ENCODE measurements at places on chromosomes 16 and 17.

GRCh38 chr16:88804552-88805339 lies 1.2 kb downstream of the CDT1 start:
- no peak for DNase-seq

DNA sequence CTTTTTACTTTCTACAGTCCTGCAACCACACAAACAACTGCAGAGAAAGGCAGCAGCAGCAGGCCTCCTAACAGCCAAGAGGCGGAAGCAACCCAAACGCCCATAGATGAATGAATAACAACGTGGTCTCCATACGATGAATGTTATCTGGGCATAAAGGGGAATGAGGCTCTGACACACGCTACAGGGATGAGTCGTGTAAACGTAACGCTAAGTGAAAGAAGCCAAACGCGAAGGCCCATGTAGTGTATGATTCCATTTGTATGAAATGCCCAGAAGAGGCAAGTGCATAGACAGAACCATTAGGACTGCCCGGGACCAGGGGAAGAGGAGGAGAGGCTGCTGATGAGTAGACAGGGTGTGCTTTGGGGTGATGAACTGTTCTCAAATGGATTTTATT lies 94.8 kb upstream of the DNAH17 start:
- no peak for DNase-seq

DNA sequence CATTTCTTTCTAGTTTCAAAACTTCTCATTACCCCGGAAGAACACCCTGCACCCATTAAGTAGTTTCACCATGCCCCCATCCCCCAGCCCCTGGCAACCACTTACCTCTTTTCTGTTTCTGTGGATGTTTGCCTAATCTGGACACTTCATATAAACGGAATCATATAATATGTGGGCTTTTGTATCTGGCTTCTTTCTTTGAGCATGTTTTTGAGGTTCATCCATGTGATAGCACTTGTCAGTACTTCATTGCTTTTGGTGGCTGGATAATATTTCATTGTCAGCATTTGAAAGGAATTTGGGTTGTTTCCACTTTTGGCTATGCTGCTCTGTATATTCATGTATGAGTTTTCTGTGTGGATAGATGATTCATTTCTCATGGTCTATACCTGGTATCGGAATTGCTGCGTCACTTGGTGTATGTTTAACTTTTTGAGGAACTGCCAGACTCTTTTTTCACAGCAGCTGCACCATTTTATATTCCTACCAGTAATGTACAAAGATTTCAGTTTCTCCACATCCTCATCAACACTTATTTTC lies 30.0 kb upstream of the SLC5A10 start:
- no peak for DNase-seq

DNA sequence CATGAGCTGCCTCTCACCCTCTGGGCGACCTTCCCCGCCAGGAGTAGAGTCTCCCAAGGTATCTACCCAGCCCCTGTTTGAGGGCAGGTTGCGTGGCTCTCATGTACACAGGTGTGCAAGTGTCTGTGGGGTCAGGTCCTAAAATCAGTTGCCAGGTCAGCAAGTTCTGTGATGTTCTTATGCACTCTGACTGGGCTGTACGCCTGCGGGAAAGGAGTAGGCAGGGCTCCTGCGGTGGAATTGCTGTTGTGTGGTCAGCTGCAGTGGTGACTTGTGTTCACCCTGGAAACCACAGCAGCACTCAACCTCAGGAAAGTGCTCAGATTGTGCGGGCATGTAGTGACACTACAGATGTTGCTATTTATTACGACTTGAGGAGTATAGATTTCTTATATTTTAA lies 19.4 kb downstream of the NARF start:
- DNase-seq, result no peak

GRCh38 chr17:81277421-81277820 lies 17.7 kb downstream of the SLC38A10 start:
- DNase-seq, result no peak

DNA sequence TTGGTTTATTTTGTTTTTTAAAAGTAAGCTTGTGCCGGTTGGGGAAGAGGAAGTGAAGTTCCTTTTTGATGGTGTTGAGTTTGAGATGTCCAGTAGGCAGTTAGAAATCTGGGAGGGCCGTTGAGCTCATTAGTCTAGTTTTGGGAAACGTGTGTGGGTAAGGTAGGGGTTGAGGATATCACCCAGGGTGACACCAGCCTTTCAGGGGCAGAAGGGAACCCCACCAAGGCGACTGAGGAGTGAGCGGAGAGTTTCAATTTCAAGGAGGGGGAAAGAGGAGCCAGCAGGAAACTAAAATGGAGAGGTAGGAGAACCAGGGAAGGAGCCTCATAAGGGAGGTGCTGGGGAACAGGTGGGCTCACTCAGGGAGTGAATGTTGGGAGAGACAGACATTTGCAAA lies 22.7 kb downstream of the HAPSTR1 start:
- no peak for DNase-seq

DNA sequence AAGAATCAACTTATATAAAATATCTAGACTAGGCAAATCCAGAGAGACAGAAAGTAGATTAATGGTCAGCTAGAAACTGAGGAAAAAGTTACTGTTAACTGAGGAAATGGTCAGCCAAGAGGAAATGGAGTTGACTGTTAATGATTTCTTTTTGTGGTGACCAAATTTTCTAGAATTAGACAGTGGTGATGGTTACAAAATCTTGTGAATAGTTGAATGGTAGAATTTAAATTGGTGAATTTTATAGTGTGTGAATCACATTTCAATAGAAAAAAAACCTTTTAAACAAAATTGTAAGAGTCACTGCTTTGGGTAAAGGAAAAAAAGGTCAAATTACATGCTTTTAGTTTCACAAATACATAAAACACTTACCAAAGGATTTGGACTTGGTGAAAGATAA lies 30.0 kb downstream of the APPBP2 start:
- DNase-seq, result no peak

DNA sequence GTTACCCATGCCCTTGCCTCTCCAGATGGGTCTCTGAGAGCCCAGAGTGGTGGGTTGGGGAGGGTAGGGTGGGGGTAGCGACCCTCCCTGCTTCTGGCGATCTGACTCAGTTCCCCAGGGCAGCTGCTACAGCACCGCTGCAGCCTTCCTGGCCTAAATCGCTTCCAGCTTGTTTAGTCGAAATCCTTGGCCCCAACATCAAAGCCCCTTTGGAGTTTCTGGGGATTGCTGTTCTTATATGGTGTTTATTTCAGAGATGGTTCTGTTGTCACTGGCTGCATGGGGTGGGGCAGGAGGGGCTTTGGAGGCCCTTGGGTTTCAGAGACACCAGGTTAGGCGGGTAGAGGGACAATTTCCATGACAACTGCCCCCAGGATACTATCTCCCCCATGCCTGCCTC lies 35.9 kb downstream of the FZD2 start:
- DNase-seq, result no peak

- no peak for DNase-seq
Measured at GRCh38 chr17:75927286-75927922, 13.4 kb downstream of the FBF1 start.

GRCh38 chr17:8563024-8563776 lies 67.3 kb downstream of the MYH10 start:
- DNase-seq, result no peak

GRCh38 chr17:34420254-34420766 lies 57.3 kb upstream of the CCL1 start:
- peak; percentile 52 for DNase-seq

DNA sequence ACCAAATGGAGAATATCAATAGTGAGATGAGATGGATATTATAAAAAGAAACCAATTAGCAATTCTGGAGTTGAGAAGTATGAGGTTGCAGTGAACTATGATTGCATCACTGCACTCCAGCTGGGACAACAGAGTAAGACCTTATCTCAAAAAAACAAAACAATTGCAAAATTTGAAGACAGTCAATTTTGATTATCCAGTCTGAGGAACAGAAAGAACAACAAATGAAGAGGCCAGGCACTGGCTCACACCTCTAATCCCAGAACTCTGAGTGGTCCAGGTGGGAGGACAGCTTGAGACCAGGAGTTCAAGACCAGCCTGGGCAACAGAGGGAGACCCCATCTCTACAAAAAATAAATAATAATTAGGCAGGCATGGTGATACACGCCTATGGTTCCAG lies 35.0 kb downstream of the USP32 start:
- no peak for DNase-seq

DNA sequence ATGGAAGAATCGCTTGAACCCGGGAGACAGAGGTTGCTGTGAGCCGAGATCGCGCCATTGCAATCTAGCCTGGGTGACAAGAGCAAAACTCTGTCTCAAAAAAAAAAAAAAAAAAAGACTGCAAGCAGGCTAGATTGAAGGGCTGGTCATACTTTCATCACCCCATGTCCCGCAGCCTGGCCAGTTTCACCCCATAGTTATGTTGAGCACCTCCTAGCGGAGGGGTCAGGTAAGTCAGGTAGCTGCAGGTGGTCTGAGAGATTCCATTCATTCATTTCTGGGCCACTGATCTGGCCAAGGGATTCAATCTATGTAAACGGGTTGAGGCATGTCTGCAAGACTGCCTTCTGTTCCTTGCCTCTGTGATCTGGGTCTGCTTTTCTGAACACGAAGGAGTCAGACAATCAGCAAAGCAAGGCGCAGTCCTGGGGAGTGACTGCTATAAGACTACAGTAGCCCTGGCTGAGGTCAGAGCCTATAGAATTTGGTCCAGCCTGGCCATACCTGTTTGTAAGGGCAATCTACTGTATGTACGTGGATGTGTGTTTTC lies 23.6 kb upstream of the BPTF start:
- no peak for DNase-seq

GRCh38 chr16:51156807-51157200 lies 5.7 kb upstream of the SALL1 start:
- no peak for DNase-seq

GRCh38 chr16:27721531-27722181 lies 171.7 kb downstream of the KATNIP start:
- no peak for DNase-seq

GRCh38 chr17:50062293-50063243 lies 6.7 kb downstream of the ITGA3 start:
- no peak for DNase-seq

DNA sequence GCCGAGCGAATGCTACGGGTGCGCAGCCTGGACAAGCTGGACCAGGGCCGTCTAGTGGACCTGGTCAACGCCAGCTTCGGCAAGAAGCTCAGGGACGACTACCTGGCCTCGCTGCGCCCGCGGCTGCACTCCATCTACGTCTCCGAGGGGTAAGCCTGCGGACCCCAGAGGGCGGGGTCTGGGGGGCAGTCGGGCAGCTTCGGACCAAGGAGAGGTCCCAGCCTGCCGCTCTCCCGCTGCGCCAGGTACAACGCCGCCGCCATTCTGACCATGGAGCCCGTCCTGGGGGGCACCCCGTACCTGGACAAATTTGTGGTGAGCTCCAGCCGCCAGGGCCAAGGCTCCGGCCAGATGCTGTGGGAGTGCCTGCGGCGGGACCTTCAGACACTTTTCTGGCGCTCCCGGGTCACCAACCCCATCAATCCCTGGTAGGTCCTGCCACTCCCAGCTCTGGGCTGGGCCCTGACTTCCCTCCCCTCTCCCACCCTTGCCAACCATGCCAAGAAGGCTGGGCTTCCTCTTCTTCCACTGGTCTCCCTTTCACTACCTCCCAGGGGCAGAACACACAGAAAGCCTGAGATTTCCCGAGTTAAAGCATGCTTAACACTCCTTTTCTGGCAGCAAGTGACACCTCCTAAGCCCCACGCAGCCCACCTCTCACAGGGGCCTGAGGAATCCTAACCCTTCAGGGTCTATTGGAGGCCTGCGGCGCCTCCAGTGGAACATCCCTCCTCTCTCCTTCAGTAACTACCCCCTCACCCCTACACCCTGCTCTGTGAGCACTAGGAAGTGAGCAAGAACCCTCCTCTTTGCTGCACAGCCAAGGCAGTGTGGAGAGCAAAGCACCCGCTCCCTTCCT lies 3.2 kb downstream of the NAGS start:
- DNase-seq, result no peak

DNA sequence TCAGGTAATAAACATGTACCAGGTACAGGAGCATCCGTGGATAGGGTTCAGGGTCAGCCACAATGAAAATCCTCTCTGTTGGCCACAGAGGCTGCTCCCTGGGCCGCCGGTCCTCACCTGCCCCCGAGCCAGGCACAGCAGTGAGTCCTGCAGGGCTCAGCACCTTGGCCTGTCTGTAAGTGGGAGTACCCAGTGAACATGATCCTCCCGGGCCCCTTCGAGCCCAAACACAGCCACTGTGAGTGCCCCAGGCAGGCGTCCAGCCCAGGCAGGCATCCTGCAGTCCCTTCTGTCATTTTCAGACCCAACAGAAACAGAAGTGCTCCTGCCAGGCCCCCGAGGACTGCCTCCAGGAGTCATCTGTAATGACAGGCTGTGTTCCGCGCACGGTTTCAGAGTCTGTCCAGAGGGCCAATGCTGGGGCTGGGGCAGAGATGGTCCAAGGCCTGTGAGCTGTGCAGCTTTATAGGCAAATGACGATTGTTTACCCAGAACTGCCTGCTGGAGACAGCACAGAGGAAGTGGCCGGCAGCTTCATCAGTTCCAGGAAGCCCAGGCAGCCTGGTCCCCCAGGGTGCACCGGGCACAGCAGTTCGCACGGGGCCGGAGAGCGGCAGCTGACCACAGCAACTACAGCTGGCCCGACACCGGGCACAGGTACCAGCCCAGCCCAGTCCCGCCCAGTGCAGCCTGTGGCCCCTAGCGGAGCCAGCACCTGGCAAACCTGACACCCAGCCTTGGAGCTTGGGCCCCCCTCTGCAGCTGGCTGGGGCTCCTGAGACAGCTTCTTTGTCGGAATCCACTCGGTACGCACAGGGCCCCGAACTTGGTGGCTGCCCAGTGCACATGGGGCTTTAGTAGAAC lies 13.2 kb downstream of the SLC7A5 start:
- DNase-seq, result no peak

- no peak for DNase-seq
Measured at GRCh38 chr16:78505544-78506366, 406.3 kb downstream of the WWOX start.

GRCh38 chr16:20291208-20292206 lies 35.8 kb downstream of the GP2 start:
- no peak for DNase-seq

DNA sequence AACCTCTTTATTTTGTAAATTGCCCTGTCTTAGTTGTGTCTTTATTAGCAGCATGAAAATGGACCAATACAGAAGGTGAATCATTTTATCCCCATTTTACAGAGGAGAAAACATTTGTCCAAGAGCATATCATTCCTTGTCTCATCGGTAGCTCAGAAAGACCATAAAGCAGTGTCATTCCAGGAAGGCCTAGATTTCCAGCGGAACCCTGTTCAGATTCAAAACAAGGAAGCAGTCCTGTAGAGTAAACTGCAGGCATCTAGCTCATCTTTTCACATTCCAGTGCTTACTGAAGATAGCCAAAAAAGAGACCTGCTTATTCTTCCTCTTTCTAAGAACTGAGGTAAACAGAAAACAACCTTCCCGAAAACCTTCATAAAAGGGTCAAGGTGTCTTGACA lies 54.0 kb downstream of the PARN start:
- no peak for DNase-seq

DNA sequence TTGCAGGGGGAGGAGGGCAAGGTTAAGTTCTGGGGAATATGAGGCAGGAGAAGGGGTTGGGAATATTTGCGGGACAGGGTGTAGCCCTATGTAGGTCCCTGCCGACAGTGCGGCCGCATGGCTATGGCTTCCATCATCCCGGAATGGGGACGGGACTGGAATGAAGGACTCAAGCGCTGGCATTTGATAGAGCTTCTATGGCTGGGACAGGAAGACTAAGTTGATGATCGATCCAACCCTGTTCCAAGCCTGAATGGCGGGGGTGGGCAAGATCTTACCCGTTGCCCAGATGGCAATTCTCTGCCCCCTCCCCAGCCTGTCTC lies 47.1 kb downstream of the SRCIN1 start:
- DNase-seq, result no peak

- DNase-seq, result no peak
Measured at GRCh38 chr17:56948491-56948890, 12.4 kb downstream of the COIL start.
